Retina (tissue), 1 donor: ENCODE measurements at places on chromosomes 1 and 21.

DNA sequence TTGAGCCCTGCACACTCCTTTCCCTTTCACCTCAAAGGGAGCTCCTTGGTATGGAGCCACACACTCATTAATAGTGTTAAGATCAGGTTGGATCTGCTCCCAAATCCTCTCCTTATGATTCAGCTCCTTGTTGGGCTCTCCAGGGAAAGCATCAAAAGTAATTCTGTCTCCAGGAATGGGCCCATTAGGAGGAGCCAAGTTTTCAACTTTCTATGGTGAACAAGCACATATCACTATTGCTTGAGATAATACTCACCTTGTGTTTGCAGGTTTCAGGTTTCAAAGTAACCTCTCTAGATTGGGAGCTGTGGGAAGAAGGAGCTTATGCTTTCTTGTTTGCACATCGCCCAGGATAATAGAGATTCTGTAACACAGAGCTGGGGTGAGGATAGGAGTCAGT is 164.8 kb downstream of the TNFSF18 start:
- no peak for DNase-seq

DNA sequence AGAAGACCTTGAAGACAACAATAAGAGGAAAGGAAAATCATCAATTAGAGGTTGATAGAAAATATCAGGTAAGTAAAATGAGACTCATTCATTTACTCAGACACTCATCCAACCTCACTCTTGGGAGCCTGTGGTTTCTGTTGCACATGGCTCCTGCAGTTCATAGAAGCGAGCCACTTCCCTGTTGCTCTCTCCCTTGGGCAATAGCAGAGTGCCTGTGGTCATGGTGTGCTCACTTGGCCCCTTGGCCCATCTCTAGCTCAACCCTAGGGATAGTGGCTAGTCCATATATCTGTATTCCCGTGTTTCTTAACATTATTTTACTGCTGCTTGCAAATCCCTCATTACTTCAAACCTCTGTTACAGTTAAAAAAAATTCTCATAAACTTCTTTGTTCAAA is 368.6 kb downstream of the PTPRC start:
- DNase-seq: no peak

DNA sequence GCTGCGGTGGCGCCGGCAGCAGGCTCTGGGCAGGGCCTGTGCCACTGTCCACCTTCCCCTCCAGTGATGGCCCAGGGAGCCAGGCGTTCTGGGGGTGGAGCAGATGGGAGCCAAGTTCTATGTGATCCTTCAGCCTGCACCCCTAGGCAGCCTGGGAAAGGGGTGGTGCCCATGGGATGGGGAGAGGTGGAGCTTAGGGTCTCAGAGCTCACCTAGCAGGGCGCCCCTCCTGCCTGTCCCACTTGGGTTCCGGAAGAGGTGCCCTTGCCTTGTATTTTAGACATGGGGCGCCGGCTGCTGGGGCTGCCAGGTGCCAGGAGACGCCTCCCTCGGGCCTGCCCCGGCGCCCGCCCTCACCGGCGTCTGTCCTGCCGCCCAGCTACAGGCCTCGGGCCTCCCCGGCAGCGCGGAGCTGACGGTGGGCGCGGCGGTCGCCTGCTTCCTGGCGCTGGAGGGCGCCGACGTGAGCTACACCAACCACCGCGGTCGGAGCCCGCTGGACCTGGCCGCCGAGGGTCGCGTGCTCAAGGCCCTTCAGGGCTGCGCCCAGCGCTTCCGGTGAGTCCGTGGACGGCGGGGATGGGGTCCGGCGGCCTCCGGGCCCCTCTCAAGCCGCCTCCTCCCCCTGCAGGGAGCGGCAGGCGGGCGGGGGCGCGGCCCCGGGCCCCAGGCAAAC is 3.1 kb upstream of the MMP23B start:
- peak; percentile 17 for DNase-seq

DNA sequence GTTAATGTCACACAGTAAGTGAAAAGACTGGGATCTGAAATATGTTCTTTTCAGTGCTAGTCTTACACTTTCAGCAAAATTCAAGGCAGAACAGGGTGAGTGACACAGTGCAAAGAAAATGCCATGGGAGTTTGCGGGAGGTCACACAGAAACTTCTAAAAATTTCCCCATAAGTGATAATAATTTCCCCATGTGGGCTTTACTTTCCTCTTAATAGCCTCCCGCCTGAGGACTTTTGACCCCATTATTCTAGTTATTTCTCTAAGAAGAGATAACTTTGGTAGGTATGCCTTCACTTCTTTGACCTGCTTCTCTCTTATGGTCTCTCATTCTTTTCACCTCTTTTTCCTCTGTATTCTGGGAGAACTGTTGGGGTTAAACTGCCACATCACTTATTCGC is 8.1 kb upstream of the DNAH14 start:
- no peak for DNase-seq

DNA sequence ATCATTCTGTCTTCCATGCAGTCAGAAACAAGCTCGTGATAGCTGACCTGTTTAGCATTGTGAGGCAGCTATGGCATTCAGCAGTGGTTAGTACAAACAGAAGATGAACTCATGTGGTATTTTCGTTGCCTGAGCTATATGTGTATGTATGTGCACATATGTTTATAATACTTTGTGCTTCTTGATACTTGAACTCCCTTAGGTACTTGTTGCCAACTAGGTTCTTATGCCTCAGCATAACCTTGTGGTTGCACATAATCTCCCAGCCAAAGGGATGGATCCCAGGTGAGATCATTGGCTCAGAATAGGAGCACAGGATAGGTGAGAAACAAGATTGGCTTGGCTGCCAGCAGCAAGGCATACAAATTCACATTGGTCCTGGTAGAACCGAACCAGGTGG is 86.1 kb downstream of the VPS26C start:
- no peak for DNase-seq

- no peak for DNase-seq
Observed at GRCh38 chr1:235049217-235049616, 79.4 kb downstream of the TOMM20 start.
